ENCODE measurements at places on chromosomes 6 and 20. TPM values are rescaled to one million over a fixed set of nuclear protein-coding genes. Genes with fewer than 3 reads are reported as not detected.

PDE7B gene
- 22.1 TPM for total RNA-seq

ZNF318 gene
- total RNA-seq, result 5.6 TPM

TMEM170B gene
- 4.5 TPM for total RNA-seq

TGM3 gene
- total RNA-seq, result not detected

MYLK4 gene
- 0.26 TPM for total RNA-seq

CHRNA4 gene
- not detected for total RNA-seq

SPATA25 gene
- 3.6 TPM for total RNA-seq

ACSS1 gene
- total RNA-seq, result 3.9 TPM

PRDM1 gene
- total RNA-seq, result 5.4 TPM

GATA5 gene
- total RNA-seq, result 0.26 TPM

GRCh38 chr6:81696524-81696923, 56.0 kb downstream of the TENT5A start:
- H3K4me3 ChIP-seq, result no peak overlapping the region
- no peaks in the 10 kb centered on the region for H3K36me3 ChIP-seq
- H3K27ac ChIP-seq, result no peak overlapping the region
- DNase-seq, result peak; percentile 2
- no peaks in the 10 kb centered on the region for H3K27me3 ChIP-seq

DNA sequence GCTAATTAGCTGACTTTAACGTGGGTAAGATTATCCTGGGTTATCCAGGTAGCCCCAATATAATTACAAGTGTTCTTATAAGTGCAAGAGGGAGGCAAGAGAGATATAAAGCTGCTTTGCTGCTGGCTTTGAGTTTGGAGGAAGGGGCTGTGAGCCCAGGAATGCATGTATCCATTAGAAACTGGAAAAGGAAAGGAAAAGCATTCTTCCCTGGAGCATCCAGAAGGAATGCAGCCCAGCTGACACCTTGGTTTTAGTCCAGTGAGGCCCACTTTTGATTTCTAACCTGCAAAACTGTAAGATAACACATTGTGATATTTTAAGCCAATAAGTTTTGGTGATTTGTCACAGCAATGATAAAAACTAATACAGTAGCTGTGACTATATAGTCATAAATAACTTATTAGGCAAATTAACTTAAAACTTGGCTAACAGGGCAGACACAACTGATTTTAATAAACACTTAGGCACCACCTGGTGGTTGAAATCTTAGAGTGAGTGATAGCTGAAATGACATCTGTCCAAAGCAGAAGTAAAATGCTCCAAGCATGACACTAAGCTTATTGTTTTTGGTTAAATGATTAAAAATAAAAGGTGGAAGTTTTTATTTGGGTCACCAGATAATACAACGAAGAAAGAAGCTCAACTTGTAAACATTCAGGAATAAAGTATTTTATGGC, 35.6 kb downstream of the ADGRF4 start:
- no peaks in the 10 kb centered on the region for H3K27me3 ChIP-seq
- no peak overlapping the region for H3K4me3 ChIP-seq
- no peaks in the 10 kb centered on the region for H3K4me1 ChIP-seq
- DNase-seq, result peak; percentile 6
- no peak overlapping the region for H3K27ac ChIP-seq

DNA sequence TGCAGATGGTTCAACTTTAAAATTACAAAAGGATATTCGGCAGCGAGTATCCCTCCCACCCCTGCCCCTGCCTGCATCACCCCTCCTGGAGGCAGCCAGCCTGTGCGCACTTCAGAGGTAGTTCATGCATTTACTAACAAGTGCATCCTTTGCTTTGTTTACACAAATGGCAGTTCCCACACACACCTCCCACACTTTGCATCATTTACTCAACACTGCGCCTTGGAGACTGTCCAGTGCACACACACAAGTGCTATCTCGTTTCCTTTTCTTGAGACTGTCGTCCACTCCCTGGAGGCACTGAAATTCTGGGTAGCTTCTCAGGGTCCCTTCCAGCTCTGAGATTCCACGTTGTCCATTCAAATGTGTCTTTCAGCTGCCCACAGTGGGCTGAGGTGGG, 53.1 kb upstream of the VSX1 start:
- H3K27ac ChIP-seq, result no peak overlapping the region
- no peak overlapping the region for H3K4me3 ChIP-seq
- H3K27me3 ChIP-seq, result peaks cover 12% of the 10 kb centered on the region
- H3K36me3 ChIP-seq, result no peaks in the 10 kb centered on the region
- DNase-seq, result no peak

DNA sequence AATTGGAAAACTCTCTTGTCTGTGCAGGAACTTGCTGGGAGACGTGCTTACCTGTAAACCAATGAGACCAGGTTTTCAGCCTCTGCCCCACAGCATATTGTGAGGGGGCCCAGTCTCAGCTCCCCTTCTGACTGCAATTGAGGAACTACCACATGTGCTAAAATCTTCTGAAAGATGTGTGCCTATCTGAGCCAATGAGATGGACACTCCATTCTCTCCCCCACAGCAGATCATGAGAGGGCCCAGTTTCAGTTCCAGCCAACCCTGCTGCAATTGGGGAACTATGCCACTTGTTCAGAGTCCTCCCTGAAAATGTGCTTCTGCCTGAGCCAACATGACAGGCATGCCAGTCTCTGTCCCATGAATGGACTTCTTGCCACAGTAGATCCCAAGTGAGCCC, 20.9 kb upstream of the PI3 start:
- H3K27ac ChIP-seq, result no peak overlapping the region
- H3K36me3 ChIP-seq, result no peaks in the 10 kb centered on the region
- no peaks in the 10 kb centered on the region for H3K4me1 ChIP-seq
- DNase-seq, result no peak

DNA sequence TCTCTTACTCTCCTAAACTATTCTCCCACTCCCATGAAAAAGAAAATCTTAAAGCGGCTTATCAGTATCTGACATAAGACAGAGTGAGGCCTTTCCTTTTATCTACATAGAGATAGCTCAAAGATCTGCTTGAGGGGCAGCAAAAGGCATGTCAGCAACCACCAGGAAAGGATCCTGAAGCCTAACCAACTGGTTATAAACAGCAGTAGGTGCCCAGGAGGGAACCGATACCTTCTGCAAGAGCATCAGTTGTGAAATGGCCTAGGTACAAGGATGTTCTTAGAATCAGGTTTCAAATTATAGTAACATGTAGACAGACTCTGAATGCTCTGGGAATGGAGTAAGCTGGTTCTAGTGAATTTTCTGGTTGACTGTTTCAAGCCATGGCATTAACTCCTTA, 21.4 kb downstream of the JARID2 start:
- H3K27ac ChIP-seq, result no peak overlapping the region
- H3K27me3 ChIP-seq, result no peaks in the 10 kb centered on the region
- DNase-seq, result no peak
- H3K4me1 ChIP-seq, result peaks cover 23% of the 10 kb centered on the region

DNA sequence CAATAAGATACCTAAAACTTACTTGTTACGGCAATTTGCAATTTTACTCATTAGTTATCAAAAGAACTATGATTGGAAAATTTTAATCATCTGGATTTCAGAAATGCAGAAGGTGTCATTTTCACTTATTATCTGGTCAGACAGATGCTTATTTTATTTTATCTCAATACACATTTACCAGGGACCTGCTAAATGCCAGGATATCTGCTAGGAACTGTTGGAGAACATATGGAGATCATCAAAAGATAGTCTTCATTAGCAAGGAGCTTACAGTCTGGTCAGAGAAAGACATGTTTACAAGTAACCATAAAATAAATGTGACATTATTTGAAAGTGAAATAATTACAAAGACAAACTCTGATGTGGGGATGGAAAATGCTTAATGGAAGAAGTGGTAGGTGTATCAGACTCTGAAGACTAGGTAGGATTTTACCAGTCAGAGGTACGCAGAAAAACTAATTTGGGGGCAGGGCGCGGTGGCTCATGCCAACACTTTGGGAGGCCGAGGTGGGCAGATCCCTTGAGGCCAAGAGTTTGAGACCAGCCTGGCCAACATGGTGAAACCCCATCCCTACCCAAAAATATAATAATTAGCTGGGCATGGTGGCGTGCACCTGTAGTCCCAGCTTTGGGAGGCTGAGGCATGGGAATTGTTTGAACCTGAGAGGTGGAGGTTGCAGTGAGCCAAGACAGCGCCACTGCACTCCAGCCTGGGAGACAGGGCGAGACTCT, 137.8 kb downstream of the MYB start:
- H3K27me3 ChIP-seq, result no peaks in the 10 kb centered on the region
- DNase-seq, result no peak
- no peaks in the 10 kb centered on the region for H3K4me1 ChIP-seq
- no peak overlapping the region for H3K4me3 ChIP-seq
- no peak overlapping the region for H3K27ac ChIP-seq
- no peaks in the 10 kb centered on the region for H3K36me3 ChIP-seq

GRCh38 chr20:9308056-9308455, 206.3 kb upstream of the LAMP5 start:
- no peak overlapping the region for H3K4me3 ChIP-seq
- H3K27ac ChIP-seq, result no peak overlapping the region
- peaks cover 8% of the 10 kb centered on the region for H3K4me1 ChIP-seq
- peak; percentile 50 for DNase-seq
- H3K27me3 ChIP-seq, result no peaks in the 10 kb centered on the region
- no peaks in the 10 kb centered on the region for H3K36me3 ChIP-seq

GRCh38 chr6:21992178-21992967, 304.5 kb downstream of the PRL start:
- no peaks in the 10 kb centered on the region for H3K4me1 ChIP-seq
- H3K27me3 ChIP-seq, result no peaks in the 10 kb centered on the region
- no peak overlapping the region for H3K27ac ChIP-seq
- no peak overlapping the region for H3K4me3 ChIP-seq
- H3K36me3 ChIP-seq, result no peaks in the 10 kb centered on the region
- DNase-seq, result peak; percentile 89

DNA sequence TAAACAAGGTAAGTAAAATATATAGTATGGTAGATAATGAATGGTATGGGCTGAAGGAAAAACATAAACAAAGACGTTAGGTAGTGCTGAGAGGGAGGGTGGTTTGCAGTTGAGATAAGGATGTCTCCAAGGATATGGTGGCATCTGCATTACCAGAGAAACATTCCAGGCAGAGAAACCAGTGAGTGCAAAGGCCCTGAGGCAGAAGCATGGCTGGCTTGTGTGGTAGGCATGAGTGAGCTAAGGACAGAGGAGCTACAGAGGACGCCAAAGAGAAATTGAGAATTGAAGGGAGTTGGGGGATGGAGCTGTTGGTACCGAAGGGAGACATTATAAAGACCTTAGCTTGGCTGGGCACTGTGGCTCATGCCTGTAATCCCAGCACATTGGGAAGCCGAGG, 18.4 kb upstream of the TFAP2A start:
- no peak overlapping the region for H3K27ac ChIP-seq
- no peaks in the 10 kb centered on the region for H3K27me3 ChIP-seq
- no peaks in the 10 kb centered on the region for H3K4me1 ChIP-seq
- DNase-seq, result no peak
- H3K36me3 ChIP-seq, result no peaks in the 10 kb centered on the region
- no peak overlapping the region for H3K4me3 ChIP-seq

DNA sequence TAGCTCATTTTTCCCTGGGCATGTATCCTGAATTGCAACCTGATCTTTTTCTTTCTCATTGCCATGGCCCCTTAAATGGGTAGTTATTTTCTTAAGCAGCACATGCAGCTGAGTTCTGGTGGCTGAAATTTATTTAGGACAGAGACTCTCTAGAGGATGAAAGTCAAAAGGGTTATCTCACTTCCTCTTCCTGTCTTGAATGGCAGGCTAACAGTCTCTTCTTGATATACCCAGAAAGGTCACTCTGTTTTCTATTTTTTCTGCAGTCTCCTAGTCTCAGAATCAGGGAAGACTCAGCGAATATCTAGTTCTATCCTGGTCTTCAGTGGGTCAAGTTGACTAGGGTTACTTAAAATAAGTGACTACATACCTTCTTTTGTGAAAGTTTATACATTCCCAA, 243.3 kb downstream of the EPHA7 start:
- no peaks in the 10 kb centered on the region for H3K36me3 ChIP-seq
- H3K27me3 ChIP-seq, result no peaks in the 10 kb centered on the region
- no peak overlapping the region for H3K27ac ChIP-seq
- no peak overlapping the region for H3K4me3 ChIP-seq
- no peaks in the 10 kb centered on the region for H3K4me1 ChIP-seq

All from fibroblast of lung (primary cell).